ENCODE measurements at places on chromosomes 7 and 10.

DNA sequence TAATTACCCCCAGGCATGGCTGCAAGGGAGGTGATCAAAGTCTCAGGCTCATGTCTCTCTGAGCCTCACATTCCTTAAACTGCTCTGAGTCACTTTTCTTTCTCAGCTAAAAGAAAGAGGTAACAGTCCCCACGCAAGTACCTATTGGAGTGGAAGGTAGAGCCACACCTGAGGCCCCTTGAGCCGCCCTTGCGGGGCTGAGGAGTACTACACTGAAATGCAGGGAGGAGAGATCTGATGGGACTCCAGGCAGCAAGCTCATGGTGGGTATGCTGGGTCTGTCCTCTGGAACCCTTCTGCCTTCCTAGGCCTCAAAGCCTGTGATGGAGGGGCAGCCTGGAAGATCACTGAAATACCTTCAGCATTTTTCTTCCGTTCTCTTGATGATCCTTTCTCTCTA, 960.0 kb downstream of the DNAJB9 start:
- no peak for DNase-seq

GRCh38 chr10:97800474-97800873, 28.7 kb upstream of the SFRP5 start:
- no peak for DNase-seq

- DNase-seq = no peak
Observed at GRCh38 chr10:101295261-101295660, 58.7 kb upstream of the BTRC start.

DNA sequence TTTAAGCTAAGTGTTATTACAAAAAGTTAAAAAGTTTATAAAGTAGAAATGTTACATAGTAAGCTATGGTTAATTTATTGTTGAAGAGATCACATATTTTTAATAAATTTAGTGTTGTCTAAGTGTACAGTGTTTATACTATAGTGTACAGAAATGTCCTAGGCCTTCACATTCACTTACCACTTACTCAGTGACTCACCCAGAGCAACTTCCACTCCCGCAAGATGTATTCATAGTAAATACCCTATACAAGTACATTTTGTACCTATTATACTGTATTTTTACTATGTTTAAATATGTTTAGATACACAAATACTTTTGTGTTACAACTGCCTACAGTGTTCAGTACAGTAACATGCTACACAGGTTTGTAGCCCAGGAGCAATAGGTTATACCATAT, 69.2 kb downstream of the DNAJC1 start:
- DNase-seq = no peak
